ENCODE measurements at places on chromosomes 5 and 9.

DNA sequence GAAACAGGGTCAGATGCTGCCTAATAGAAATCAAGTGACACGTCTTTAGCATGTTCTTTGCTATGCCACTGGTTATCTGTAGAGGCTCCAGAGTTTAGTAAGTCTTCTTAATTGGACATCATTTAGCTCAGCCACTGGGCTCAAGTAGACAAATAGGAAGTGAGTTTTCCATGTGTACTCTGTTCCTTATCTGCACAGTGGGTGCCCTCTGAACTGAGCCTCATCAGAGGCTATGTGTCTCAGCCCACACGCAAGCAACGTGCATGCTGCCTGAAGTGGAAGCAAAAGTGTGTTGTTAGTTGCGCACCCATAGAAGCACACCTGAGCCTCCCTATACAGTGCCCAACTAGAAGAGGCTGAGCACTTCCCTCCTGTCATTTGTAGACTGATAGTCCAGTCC lies 134.7 kb downstream of the SEMA5A start:
- DNase-seq, result no peak

DNA sequence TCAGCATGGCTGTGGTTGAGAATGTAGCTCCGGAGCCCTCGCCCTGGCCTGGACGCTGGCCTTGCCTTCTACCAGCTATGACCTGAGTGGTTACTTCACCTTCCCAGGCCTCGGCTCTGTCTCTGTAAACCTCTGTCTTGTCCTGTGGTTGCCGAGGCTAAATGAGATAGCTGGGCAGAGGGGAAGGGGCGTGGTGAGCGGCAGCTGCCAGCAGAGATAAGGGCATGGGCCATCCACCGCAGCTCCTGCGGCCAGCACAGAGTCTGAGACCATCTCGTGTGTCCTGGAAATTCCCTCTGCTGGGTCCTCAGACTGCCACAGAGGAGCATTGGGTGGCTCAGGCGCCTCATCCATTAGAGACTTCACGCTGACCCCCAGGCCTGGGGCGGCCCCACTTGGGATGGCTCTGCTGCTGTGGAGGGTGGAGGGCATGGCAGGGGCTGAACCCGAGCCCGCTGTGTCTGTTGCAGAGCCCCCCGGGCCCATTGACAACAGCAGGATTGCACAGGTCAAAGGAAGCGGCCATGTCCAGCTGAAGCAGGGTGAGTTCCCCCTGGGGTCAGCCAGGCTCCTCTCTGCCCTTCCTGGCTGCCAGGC lies 43.9 kb downstream of the USP20 start:
- DNase-seq, result no peak

DNA sequence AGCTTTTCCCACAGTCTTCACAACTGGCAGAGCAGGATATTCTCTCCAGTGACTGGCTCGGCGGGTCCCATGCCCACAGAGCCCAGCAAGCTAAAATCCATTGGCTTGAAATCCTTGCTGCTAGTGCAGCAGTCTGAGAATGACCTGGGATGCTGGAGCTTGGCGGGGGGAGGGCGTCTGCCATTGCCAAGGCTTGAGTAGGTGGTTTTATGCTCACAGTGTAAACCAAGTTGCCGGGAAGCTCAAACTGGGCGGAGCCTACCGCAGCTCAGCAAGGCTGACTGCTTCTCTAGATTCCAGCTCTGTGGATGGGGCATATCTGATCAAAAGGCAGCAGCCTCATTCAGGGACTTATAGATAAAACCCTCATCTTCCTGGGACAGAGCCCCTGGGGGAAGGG lies 194.1 kb downstream of the CCDC171 start:
- no peak for DNase-seq

DNA sequence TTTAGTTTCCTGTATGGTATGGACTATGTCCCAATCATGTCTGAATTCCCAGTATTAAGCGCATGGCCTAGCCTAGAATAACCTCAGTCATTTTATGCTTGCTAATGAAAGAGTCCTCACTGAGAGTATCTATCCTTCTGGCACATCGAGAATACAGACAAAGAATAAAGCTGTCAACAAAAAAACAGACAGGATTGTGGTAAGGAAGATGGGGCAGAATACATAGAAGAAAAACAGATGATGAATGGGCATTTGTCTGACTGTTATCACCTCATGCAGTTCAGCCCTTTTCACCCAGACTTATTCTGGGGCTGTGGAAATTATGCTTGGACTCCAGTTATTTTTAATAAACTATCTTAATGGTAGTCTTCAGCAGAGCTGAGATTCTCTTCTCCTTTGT lies 363.8 kb upstream of the TNC start:
- no peak for DNase-seq

- DNase-seq, result no peak
Observed at GRCh38 chr5:167716126-167716775, 575.2 kb upstream of the WWC1 start.

DNA sequence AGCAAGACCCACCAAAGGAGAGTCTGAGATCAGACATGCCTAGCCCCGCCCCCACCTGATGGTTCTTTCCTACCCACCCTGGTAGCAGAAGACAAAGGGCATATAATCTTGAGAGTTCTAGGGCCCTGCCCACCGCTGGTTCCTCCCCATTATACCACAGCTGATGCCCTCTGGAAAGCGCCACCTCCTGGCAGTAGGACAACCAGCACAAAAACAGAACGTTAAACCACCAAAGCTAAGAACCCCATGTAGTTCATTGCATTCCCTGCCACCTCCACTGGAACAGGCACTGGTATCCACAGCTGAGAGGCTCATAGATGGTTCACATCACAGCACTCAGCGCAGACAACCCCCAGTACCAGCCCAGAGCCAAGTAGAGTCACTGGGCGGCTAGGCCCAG lies 81.2 kb upstream of the TRPC7 start:
- DNase-seq, result no peak

- no peak for DNase-seq
Observed at GRCh38 chr5:11047030-11047429, 286.0 kb upstream of the DAP start.

DNA sequence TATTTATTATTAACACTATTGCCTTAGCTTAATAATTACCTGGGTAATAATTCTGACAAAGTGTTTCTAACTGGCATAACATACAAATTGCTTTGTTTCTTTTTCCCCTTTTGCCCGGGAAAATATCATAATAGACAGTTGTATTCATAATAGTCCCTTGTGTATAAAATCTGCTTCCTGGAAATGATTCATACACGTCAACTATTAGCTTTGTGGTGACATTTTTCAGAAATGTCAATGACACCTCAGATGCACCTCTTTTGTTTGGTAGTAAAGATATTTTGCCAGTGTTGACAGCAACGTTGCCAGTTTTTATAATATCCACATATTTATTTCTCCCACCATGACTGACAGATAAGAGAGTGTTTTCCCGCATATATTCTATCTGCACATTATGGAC lies 73.0 kb downstream of the RASEF start:
- DNase-seq, result no peak

GRCh38 chr5:107670932-107671741 lies at the start of gene EFNA5:
Gene EFNA5, minus strand, starts transcription at chr5:107670937.
- DNase-seq, result peak; percentile 31

GRCh38 chr9:18238254-18238653 lies 235.7 kb upstream of the ADAMTSL1 start:
- no peak for DNase-seq

GRCh38 chr5:78972654-78973428 lies 12.3 kb downstream of the ARSB start:
- peak; percentile 20 for DNase-seq

DNA sequence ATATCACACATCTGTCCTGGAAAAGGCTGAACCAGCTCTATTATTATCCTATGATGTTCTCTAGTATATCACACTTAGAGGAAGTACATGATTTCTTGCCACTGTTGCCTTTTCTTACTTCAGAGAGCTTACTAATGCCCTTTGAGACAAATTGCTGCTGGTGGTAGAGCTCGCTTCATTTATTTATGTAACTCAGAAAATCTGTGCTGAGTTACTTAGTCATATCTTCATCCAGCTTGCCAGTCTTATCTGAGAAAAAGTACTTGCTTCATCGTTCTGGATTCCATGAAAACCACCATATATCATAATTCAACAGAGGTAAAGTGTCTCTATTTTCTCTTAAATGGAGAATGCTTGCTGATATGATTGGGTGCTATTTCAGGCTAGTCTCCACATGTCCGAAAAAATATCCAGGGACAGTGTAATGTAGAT lies 26.6 kb downstream of the PTPDC1 start:
- no peak for DNase-seq

GRCh38 chr9:89379508-89380115 lies 61.3 kb downstream of the SECISBP2 start:
- peak; percentile 75 for DNase-seq

DNA sequence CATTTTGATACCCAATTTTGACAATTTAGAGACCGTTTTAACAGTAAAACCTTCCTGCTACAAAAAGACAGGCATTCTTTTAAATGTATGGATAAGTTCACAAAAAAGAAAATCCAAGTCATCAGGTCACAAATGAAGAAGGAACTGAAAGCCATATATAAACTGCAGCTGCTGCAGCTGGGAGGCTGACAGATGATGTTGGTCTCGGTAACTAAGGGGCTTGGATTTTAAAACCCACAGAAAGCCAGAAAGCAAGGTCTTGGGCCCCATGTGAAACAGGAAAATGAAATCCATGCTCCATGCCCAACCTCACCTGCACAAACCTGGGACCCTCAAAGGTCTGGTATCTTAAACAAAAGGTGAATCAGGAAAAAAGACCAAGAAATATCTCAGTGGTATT lies 15.7 kb upstream of the C5orf34 start:
- DNase-seq, result no peak

DNA sequence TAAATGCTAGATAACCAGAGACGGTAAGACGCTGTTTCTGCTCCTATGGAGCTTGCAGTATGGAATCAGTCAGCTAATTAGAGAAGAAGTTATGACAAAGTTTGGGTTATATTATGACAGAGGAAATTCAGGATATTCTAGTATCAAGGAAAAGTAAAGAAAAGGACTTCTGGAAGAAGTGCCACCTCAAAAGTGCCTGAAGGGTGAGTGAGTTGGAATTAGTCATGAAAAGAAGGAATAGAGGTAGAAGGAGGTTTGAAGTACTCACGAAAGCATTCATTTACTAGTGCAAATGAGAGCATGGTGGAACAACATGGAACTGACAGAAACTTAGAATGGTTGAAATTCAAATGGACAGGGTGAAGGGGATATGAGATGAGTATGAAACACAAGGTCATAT lies 40.4 kb upstream of the MTAP start:
- no peak for DNase-seq

DNA sequence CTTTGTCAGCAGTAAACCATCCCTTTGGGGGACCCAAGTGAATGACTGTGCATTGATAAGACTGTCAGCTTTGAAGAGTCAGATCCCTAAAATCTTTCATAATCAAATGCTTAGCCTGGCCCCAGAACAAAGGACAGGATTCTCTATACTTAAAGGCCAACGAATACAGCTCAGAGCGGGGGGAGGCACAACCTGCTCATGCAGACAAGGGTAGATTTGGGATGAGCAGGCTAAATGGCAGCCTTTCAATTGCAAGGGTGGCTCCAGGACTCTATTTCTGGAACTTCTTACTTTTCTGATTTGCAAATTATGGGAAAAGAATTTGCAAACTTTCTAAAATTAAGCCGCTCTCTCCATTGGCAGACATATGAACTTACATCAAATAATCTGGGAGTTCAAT lies 66.4 kb downstream of the ELL2 start:
- no peak for DNase-seq

- no peak for DNase-seq
Observed at GRCh38 chr5:37889612-37890317, 49.9 kb upstream of the GDNF start.

All from suppressor macrophage treated with lipopolysaccharide for 1 hour (primary cell).